SK-MEL-5 (cell line): ENCODE measurements at places on chromosomes 7 and 10. TPM values are rescaled to one million over a fixed set of nuclear protein-coding genes. Genes with fewer than 3 reads are reported as not detected.

The GNAT3 gene
- not detected in 2 replicates for total RNA-seq

The SLC13A1 gene
- total RNA-seq, result not detected in 2 replicates

The MRC1 gene
- total RNA-seq, result not detected in 2 replicates

The CADPS2 gene
- total RNA-seq, result 38.5 and 40.8 TPM in 2 replicates

The PAPOLB gene
- total RNA-seq, result 0.03 TPM in 1 of 2 replicates, not detected in the other

The EIF3B gene
- total RNA-seq, result 386 and 411 TPM in 2 replicates

The IRF5 gene
- total RNA-seq, result 6.3 and 6.9 TPM in 2 replicates

The XRCC2 gene
- total RNA-seq, result 13.2 and 14.1 TPM in 2 replicates

The ZNRF2 gene
- 27.8 and 34.7 TPM in 2 replicates for total RNA-seq

The ERVW-1 gene
- not detected in 2 replicates for total RNA-seq

The OPN1SW gene
- total RNA-seq, result not detected in 2 replicates

The FFAR4 gene
- not detected in 2 replicates for total RNA-seq

The CDHR3 gene
- total RNA-seq, result 3.1 and 5.1 TPM in 2 replicates

The ZNF467 gene
- 0.13 TPM in 1 of 2 replicates, not detected in the other for total RNA-seq

The HMX2 gene
- total RNA-seq, result not detected in 2 replicates

The IGF2BP3 gene
- total RNA-seq, result 69.0 and 85.6 TPM in 2 replicates

The GHRHR gene
- not detected in 2 replicates for total RNA-seq

The EN2 gene
- 2.2 and 3.0 TPM in 2 replicates for total RNA-seq

The IL15RA gene
- 0.24 and 0.79 TPM in 2 replicates for total RNA-seq

The ELAPOR2 gene
- 6.3 and 8.0 TPM in 2 replicates for total RNA-seq

The ANKRD2 gene
- total RNA-seq, result not detected in 2 replicates

The MALRD1 gene
- not detected in 2 replicates for total RNA-seq

The DCLRE1A gene
- 9.2 and 10.0 TPM in 2 replicates for total RNA-seq

The CDNF gene
- 0.74 and 1.7 TPM in 2 replicates for total RNA-seq

The TAS2R3 gene
- 0.40 and 0.87 TPM in 2 replicates for total RNA-seq

The TMEM176B gene
- 0.63 and 1.4 TPM in 2 replicates for total RNA-seq

The ZCCHC24 gene
- total RNA-seq, result 3.3 and 4.0 TPM in 2 replicates

The ZC3HAV1L gene
- 16.2 and 16.7 TPM in 2 replicates for total RNA-seq

The ZSCAN21 gene
- 21.3 and 22.8 TPM in 2 replicates for total RNA-seq

The CYP26C1 gene
- not detected in 2 replicates for total RNA-seq

The EBLN1 gene
- total RNA-seq, result 0.13 and 0.26 TPM in 2 replicates
